Activated CD4-positive, alpha-beta memory T cell treated with anti-CD3 and anti-CD28 coated beads, Interleukin-2, amount 10 ng/mL, durations not matched to agents 7 days and 5 days (primary cell): ENCODE measurements at places on chromosomes 3 and 15. TPM values are rescaled to one million over a fixed set of nuclear protein-coding genes. Genes with fewer than 3 reads are reported as not detected.

Gene ZFYVE19
- total RNA-seq: 29.8 TPM

- no peak overlapping the region for H3K27ac ChIP-seq
- H3K27me3 ChIP-seq: no peaks in the 10 kb centered on the region
- no peak overlapping the region for H3K4me3 ChIP-seq
- H3K36me3 ChIP-seq: no peaks in the 10 kb centered on the region
- DNase-seq: no peak
These were observed 288.1 kb downstream of the EPHB1 start for GRCh38 chr3:135083179-135083578.

DNA sequence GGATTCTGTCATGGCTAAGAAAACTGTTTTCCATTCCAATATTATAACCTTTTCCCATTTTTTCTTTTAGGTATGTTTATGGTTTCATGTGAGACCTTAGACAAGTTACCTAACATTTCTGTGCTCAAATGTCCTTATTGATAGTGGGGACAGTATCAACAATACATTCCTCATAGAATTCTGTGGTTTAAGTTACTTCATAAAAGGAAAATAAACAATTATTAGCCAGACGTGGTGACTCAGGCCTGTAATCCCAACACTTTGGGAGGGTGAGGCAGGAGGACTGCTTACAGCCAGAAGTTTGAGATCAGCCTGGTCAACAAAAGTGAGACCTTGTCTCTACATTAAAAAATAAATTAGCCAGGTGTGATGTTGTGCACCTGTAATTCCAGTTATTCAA lies 436.8 kb upstream of the CNTN4 start:
- H3K27me3 ChIP-seq: no peaks in the 10 kb centered on the region
- no peaks in the 10 kb centered on the region for H3K4me1 ChIP-seq
- no peak for DNase-seq
- no peak overlapping the region for H3K4me3 ChIP-seq

Gene RASGRP1
- total RNA-seq: 200 TPM

DNA sequence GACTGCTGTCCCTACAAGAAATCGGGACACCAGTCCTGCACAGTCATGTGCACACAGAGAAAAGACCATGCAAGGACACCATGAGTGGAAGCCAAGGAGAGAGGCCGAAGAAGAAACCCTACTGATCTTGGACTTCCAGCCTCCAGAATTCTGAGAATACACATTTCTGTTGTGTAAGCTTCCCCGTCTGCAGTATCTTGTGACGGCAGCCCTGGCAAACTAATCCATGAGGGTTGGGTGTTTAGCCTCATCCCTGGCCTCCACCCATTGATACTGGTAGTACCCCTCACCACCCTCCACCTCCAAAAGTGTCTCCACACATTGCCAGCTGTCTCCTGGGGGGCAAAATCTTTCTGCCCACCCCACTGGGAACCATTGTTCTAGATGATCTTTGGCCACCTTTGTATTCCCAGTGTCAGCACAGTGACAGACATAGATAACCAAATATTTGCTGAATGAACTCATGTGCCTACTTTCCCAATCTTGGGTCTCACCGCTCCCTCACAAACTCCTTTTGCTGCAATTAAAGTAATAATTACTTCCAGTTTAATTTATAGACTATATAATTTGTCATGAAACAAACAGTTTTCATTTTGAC lies 83.8 kb downstream of the RAD18 start:
- H3K36me3 ChIP-seq: peaks cover 40% of the 10 kb centered on the region
- H3K27ac ChIP-seq: no peak overlapping the region
- no peaks in the 10 kb centered on the region for H3K27me3 ChIP-seq
- H3K4me1 ChIP-seq: no peaks in the 10 kb centered on the region

DNA sequence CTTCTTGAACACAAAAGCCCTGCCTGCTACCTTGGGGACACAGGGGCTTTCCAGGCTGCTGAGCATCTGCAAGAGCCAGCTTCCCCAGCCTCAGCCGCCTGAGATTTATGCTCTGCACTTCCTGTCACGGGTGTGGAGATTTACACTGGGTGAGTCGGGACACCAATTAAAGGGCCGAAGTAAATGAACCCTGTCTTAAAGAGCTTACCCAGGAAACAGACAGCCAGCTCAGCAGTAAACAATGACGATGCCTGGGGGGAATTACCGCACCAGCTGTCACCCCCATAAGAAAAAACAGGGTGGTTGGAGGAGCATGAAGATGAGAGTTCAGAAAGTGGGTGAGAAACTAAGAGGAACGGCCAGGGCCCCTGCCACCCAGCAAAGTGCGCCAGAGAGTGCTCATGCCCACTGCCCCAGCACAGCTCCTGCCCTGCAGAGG lies 37.5 kb upstream of the IQSEC1 start:
- H3K36me3 ChIP-seq: no peaks in the 10 kb centered on the region
- H3K27me3 ChIP-seq: peaks cover 5% of the 10 kb centered on the region
- H3K4me1 ChIP-seq: peaks cover 4% of the 10 kb centered on the region
- no peak for DNase-seq
